ENCODE measurements at places on chromosomes 6 and 20.

- DNase-seq = peak; percentile 38
Measured at GRCh38 chr6:31558631-31559500, 11.5 kb downstream of the NFKBIL1 start.

DNA sequence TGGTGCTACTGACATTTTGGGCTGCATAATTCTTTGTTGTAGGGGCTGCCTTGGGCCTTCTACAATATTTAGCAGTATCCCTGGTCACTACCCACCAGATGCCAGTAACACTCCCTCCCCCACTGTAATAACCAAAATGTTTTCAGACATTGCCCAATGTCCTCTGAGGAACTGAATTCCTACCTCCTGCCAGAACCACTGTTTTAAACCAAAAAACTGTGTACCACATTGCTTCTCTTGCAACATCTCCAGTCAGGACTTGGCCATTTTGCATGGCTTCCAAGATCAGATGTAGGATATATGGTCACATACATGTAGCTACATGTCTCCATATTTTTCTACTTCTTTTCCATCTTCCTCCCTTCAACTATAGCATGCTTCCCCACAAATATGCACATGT lies 97.4 kb upstream of the IFNGR1 start:
- DNase-seq = no peak

GRCh38 chr20:56166781-56167465 lies 81.6 kb upstream of the MC3R start:
- DNase-seq = no peak

DNA sequence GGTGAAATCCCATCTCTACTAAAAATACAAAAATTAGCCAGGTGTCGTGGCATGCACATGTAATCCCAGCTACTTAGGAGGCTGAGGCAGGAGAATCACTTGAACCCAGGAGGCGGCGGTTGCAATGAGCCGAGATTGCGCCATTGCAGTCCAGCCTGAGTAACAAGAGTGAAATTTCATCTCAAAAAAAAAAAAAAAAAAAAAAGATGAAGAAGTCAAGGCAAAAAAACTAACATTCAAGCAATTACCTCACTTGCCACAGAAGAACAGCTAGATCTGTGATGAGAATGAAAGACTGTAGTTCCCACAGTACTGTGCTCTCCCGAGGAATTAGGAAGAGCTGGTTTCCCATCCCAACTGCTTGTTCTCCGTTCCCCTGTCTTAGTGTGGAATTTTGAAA lies 144.7 kb upstream of the ECI2 start:
- DNase-seq = no peak

GRCh38 chr6:156697225-156697830 lies 79.8 kb upstream of the ARID1B start:
- no peak for DNase-seq

DNA sequence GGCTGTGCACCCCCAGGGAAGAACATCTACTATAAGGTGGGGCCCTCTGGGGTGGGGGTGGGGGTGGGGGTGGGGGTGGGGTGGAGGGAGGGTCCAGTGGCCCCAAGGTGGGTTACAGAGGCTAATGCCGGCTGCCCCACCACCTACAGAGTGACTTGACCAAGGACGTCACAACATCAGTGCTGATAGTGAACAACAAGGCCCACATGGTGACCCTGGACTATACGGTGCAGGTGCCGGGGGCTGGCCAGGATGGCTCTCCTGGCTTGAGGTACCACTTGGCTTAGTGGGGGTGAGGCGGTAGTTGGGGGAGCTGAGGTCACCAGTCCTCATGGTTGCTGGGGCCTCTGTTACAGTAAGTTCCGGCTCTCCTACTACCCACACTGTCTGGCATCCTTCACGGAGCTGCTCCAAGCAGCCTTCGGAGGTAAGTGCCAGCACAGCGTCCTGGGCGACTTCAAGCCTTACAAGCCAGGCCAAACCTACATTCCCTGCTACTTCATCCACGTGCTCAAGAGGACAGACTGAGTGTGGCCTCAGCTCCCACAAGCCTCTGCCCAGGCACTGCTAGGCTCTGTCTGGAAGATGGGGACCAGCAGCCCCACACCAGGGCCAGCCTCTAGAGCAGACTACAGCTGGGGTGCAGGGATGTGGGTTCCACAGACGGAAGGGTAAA lies 2.8 kb downstream of the GNMT start:
- DNase-seq = no peak

DNA sequence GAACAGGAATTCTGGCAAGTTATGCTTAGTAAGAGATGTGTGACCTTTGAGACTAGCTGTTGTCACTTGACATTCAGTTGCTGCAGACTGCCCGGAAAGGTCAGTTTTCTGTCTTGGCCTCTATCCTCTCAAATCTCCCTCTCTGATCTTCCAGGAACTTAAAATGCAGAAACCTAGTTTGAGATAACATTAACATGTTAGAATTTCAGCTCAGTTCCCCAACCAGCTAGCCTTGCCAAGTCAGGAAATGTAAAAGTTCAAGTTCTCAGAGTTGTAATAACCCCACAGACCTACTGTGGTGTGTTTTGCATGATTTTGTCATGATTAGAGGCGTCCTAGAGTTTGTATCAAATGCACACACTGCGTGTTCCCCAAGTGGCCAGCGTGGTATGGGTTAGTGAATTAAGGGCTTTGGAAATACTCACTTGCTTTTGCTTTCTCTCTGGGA lies 46.6 kb downstream of the DUSP22 start:
- no peak for DNase-seq

DNA sequence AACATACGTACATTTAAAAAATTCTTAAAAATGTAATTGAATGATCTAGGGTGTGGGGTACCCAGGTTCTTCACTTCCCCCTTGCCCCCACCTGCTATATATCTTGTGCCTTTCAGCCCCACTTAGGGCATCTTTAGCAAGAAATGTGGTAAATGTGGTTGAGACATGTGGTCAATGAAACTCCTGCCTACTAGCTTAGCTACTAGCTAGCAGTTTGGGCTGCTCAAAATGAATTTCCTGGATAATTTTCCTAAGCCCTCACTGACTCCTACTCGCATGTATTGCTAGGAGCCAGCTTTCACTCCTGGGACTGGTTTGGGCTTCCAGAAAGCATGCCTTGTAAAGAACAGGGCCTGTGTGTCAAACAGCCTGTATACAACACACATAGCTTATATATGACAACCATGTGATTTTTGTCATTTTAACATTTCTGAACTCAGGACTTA lies 257.3 kb downstream of the ATXN1 start:
- DNase-seq = no peak

- no peak for DNase-seq
Measured at GRCh38 chr6:43736844-43737243, 33.2 kb upstream of the VEGFA start.

GRCh38 chr20:1965520-1966351 lies 28.1 kb downstream of the PDYN start:
- peak; percentile 60 for DNase-seq

DNA sequence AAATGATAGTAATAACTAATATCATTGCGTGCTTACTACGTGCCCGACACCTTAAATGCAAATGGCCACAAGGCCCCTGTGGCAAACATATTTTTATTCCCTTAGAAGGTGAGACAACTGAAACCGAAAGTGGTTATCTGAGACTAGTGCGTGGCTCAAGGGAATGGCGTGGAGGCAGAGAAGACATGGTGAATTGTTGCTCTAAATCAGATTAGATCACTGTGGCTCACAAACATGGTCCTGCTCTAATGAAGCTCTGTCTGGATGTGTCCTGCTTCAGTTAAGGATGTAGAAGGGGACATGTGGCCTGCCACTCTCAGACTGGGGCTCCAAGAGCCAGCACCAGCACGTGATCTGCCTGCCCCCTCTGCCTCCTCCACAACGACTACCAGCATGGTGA lies 124.2 kb upstream of the GMDS start:
- DNase-seq = no peak

- no peak for DNase-seq
Measured at GRCh38 chr20:50070361-50070760, 42.6 kb downstream of the UBE2V1 start.

DNA sequence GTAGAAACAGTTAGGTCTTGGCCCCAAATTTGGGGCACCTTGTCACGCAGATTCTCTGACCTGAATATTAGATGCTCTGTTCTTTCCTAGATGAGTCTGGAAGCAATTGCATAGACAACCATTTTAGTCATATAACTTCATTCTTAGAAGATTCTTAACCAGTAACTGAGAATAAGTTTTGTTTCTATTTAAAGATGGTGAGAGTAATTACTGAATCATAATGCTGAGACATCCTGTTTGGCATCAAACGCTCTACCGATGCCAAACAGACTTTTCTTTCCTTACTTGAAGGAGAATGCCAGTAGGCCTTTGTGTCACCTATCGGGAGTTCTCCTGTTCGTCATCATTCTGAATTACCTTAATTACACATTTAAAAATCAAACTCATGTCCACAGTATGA lies 131.6 kb upstream of the ID4 start:
- no peak for DNase-seq

DNA sequence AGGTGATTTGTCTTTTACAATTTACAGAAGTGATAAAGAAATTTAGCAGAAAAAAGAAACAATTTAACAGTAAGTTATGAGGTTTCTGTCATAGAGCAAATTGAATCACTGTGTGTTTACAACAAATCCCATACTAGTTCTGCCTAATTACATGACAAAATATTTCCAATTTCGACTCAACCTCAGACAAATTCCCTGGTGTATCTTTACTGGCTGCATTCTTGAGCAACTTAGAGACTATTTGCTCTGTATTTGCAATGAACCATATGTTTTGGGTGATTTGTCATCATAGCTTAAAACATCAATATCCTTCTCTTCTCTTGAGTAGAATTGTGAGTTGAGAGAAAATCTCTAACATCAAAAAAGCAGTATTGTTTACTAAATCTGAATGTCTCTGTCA lies 128.7 kb downstream of the SIM1 start:
- no peak for DNase-seq

DNA sequence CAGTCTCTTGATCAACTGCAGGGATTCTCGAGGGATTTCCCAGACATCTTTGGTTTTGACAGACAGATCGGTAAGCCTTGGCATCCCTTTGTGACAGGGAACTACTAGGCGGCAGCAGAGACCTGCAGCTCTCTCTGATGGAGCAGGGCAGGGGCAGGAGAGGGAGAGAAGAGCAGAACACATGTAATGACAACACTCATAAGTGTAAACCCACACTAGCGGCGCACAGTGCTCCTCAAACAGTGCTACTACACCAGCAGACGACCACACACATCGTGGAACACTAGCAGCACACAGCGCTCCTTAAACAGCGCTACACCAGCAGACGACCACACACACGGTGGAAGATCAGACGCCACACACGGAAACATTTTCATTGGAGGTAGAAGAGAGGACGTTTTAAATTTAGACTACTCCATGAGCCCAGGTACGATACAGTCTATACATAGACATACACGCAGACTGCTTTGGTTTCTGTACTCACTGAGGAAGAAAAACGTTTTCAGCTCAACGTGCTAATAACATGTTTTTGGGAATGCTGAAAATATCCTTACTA lies 94.5 kb upstream of the TRAF3IP2 start:
- DNase-seq = no peak

DNA sequence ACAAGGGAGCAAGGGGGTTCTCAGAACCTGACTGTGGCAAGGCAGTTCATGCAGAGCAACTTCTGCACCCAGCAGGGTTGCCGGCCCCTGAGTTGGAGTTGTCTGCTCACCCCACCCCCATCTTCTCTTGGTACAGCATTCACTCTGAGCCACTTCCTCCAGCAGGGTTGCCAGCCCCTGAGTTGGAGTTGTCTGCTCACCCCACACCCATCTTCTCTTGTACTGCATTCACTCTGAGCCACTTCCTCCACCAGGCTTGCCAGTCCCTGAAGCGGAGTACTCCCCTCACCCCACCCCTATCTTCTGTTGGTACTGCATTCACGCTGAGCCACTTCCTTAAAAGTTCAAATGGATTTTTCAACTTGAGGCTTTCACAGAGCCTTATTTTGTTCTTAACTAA lies 79.7 kb upstream of the SYNDIG1 start:
- peak; percentile 2 for DNase-seq

DNA sequence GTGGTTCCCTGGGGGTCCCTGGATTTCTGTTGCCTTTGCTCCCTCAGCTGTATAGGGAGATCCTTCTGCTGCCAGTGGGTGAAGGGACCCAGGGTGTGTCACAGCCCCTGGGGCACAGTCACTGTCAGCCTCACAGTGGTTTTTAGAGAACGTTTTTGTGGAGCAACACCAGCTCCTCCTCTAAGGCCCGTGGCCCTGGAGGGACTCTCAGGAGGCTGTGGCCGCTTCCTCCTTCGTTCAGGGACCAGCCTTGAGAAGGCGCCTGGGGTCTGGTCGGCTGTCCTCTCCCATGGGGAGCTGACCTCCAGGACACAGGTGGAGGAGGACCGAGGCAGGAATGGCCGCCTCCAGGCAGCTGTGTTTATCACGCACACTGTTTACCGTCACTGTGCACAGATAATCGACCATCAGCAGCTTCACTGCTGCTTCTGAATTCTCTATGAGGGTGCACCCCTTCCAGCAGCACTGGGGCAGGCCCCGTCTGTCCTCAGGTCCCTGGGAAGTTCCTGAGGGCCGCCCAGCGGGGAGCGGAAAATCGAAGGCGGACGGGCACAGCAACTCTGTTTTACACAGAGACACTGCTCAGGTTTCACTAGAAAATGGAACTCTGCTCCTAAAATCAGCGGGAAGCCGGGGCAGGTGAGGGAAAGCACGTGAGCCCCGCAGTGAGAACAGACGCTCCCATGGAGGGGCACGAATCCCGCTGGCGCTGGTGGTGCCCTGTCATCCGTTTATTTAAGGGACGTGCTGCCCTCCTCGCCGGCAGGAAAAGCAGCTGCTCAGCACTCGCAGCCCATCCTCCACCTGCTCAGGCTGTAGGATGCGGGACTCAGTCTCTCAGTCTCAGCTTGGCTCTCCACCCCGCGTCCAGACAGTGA lies 10.4 kb upstream of the FRMD1 start:
- DNase-seq = no peak

GRCh38 chr6:31945507-31946369 lies at the start of gene CFB:
Gene CFB, plus strand, starts transcription at chr6:31946095. Its CDS starts 127 bp downstream, at chr6:31946222.
- DNase-seq = no peak

DNA sequence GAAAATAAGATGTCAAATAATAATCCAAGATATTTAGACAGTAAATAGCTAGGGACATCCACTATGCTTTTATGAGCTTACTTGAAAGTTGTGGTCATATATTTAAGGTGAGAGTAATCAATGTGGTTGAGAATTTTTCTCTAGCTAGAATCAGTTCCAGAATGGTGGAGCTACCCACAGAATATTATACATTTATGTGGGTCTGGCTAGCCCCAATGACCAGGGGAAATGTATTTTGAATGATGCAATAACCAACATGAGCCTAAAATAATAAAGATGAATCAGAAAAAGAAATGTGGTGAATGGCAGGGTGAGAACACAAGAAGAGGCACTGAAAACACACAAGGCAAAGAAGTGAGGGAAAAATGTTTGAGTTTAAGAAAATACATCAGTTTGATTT lies 325.7 kb downstream of the TBC1D32 start:
- DNase-seq = no peak

DNA sequence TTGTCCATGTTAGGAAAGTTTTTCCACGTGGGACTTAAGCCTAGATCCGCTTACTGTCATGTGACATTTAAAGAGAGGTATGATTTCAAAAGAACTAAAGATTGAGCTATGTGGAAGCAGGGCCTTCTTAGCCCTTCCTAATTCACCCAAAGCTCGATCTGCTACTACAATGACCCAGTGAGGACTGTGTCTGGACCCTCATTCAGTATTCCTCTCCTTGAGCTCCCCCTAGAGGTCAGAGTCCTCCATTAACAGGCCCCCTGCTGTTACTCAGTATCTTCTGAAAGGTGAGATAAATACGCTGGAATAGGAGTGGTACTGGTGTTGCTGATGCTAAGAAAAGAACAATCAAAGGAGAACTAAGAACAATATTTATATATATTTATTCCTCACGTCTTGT lies 414.0 kb downstream of the GJA1 start:
- DNase-seq = no peak
